Naive thymus-derived CD4-positive, alpha-beta T cell (primary cell): ENCODE measurements at places on chromosomes 7 and 10.

GRCh38 chr7:105677817-105678573 is 96.7 kb upstream of the EFCAB10 start:
- DNase-seq: peak; percentile 65

- DNase-seq: no peak
Observed at GRCh38 chr7:4115941-4116610, 566.0 kb upstream of the FOXK1 start.

DNA sequence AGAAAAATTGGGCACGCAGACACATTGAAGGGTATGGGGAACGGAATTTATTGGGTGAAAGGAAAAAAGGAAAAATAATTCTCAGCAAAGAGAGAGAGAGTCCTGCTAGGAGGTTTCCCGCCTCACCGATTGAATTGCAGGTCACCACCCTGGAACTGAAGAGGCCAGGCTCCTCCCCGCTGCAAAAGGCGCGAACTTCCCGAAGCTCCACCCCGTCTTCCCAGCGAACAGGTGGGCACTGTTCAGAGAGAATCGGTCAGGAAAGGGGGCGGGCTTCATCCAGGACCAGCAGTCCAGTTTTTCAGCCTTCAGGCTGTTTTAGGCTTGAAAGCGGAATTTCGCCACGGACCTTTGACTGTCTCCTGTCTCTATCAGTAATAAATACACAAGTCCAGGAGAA is 27.3 kb upstream of the CADPS2 start:
- DNase-seq: no peak

- no peak for DNase-seq
Observed at GRCh38 chr7:23445326-23445725, 25.0 kb downstream of the IGF2BP3 start.

DNA sequence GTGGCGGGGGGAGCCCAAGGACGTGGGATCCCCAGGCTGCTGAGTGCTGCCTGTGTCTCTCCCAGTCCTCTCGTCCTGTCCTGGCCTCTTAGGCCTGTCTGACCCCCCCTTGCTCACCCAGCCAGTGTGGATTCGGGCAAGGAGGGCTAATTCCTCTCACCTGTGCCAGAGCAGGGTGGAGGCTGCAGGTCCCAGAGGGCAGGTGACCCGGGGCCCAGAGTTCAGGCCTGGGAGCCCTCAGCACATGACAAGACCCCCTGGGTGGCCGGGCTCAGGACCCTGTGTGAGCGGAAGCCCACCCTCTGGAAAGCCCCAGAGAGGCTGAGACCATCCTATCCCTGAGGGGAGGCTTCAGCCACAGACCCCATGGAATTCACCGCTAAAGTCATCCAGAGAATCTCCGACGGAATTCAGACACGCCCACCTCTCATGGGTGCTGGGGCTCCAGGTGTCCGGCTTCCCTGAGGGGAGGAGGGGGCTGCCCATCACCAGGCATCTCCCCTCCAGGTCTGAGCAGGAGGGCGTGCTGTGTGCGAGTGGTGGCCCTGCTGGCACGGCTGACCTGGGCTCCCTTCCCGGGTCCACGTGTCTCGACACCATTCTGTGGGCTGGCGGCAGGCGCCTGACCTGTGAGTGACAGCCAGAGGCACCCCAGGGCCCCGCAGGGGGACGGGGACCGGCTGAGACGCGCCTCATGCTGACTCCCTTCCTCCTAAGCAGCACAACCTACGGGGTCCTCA is 5.0 kb downstream of the KNDC1 start:
- DNase-seq: no peak

- peak; percentile 96 for DNase-seq
Observed at GRCh38 chr10:32346134-32346550, 816 bp downstream of the EPC1 start.

- DNase-seq: no peak
Observed at GRCh38 chr10:51030480-51030879, 43.8 kb upstream of the PRKG1 start.

DNA sequence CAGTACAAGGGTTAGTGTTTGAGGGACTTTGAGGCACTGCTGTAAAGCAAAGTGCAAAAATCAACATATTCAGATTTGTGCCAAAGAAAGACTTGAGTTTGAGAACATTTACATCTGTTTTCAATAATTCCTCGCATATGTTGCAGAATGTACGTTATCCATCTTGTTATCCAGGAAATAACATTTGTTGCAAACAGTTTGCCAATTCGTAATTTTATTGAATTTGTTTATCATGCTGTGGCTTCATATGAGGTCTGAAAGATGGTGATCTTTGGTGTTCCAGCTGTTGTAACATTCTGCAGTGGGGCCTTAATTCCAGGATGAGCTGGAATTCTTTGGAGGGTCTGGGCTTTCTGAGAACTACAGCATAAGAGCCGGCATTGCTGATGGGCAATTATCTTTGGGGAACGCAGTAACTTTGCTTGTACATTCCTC is 396.2 kb downstream of the LRMDA start:
- DNase-seq: no peak

- DNase-seq: no peak
Observed at GRCh38 chr10:24210501-24210900, 1.6 kb downstream of the KIAA1217 start.

GRCh38 chr7:38223306-38223705 is 45.3 kb downstream of the STARD3NL start:
- DNase-seq: no peak

- DNase-seq: no peak
Observed at GRCh38 chr10:83372646-83373045, 766.7 kb upstream of the GHITM start.

DNA sequence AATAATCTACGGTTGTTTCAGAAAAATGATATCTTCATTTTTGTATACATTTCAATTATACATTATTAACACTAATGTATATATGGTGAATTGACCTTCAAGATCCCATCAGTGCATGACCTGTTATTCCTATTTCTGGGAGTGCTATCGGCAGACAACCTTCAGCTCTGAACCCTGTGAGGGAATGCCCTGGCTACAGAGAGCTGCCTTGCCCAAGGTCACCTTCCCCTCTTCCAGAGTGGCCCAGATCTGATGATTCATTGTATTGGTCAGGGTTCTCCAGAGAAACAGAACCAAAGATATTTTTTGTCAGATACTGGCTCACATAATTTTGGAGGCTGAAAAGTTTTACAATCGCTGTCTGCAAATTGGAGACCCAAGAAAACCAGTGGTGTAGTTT is 235.5 kb downstream of the ZNF92 start:
- DNase-seq: no peak

- no peak for DNase-seq
Observed at GRCh38 chr7:113816639-113817038, 102.2 kb downstream of the PPP1R3A start.

GRCh38 chr10:28939281-28940157 is 262.2 kb downstream of the BAMBI start:
- no peak for DNase-seq

- no peak for DNase-seq
Observed at GRCh38 chr10:100364735-100365391, 17.8 kb downstream of the SCD start.

- DNase-seq: no peak
Observed at GRCh38 chr7:19587291-19587690, 121.5 kb downstream of the POLR1F start.

DNA sequence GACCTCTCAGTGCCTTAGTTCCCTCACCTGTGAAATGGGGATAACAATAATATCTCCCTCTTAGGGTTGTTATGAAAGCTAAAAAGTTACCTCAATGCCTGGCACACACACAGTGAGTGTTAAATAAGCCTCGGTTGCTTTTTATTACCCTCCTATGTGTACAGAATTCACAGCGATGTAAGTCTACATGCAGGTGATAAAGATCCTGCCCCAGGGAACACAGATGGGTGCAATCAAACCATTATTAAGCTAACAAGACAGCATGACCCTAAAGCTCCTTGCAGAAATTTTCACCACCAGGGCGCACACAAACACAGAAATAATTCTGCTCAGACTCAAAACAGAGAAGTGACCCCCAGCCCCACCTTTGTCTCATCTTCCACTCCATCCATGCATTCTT is 261.9 kb downstream of the SNX10 start:
- DNase-seq: no peak

DNA sequence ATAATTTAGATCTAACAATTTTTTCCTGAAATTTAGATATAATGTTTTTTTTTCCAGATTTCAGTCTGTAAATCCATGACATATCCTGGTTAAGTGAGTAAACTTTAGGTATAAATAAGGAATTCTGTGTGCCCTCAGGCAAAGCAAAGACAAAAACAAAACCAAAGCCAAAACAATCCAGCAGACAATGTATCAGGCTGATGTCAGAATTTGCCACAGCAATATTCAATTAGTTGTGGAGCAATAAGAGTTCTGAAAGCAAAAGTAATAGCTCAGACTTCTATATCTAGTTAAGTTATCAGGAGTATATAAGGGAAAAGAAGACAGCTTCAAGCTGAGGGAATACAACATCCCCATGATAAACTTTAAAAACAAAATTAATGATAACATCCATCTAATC is 82.0 kb downstream of the MKX start:
- no peak for DNase-seq

GRCh38 chr10:89776665-89777064 is 75.3 kb downstream of the KIF20B start:
- no peak for DNase-seq

- DNase-seq: no peak
Observed at GRCh38 chr7:101248276-101248675, 3.4 kb upstream of the FIS1 start.

- DNase-seq: no peak
Observed at GRCh38 chr10:1206601-1207000, 150.4 kb downstream of the WDR37 start.

- no peak for DNase-seq
Observed at GRCh38 chr7:373818-374705, 84.1 kb downstream of the FOXL3 start.
